NCI-H187 (cell line): ENCODE measurements at places on chromosomes 13 and 19.

GRCh38 chr13:23411706-23412105 lies 21.8 kb downstream of the SACS start:
- peak; percentile 46 for DNase-seq

- DNase-seq = no peak
Observed at GRCh38 chr19:10518444-10519361, 1.5 kb upstream of the S1PR5 start.

GRCh38 chr13:79631051-79631659 lies 150.2 kb downstream of the NDFIP2 start:
- DNase-seq = no peak

DNA sequence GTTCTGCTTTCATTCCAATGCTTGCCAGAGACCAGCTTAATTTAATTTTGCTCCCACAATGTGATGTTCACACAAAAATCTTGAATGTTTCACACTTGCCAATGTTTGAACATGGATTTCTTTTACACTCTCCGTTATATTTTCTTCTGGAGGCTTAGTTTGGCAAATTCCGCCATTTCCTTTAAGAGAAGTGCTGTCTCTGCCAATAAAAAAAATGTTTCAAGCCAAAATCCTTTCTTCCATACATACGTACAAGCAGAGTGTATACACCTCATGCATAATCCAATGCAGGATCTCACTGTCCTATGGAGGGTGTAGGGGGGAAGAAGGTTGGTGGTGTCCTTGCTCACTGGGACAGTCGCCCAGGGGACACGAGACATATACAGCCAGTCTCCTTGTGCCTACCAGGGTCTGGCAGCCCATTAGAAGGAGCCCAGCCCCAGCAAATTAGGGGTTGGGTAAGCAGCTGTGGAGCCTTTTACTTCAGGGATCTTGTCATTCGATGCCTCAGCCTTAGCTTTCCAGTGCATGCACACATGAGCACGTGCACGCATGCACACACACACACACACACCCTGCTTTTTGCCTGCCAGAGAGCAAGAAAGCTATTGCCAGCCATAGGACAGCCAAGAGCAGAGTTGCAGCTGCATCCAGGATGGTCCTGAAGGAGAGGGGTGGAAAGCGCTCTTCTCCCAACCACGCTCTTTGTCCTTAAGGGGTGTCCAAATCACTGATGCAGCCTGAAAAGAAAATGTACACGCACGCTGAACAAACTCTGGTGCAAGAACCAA lies 208.3 kb downstream of the FOXO1 start:
- no peak for DNase-seq

- DNase-seq = no peak
Observed at GRCh38 chr13:94031609-94032008, 447.9 kb downstream of the DCT start.

DNA sequence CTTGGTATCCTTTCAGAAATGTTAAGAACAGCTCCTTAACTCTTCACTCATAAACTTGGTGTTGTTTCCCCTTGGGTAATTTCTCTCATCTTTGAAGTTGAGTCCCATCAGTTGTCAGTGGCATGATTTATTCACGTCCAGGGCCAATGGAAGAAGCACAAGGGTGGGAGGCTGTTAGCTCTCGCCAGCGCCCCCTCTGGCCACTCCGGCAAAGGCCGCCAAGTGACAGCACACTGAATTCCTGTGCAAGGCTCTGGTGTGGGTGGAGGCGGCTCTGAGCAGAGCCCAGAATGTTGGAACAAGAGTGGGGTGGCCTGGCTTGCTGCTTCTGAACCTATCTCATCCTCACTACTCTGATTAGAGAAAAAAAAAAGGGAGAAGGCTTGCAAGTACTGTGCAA lies 13.1 kb upstream of the MEDAG start:
- DNase-seq = no peak

DNA sequence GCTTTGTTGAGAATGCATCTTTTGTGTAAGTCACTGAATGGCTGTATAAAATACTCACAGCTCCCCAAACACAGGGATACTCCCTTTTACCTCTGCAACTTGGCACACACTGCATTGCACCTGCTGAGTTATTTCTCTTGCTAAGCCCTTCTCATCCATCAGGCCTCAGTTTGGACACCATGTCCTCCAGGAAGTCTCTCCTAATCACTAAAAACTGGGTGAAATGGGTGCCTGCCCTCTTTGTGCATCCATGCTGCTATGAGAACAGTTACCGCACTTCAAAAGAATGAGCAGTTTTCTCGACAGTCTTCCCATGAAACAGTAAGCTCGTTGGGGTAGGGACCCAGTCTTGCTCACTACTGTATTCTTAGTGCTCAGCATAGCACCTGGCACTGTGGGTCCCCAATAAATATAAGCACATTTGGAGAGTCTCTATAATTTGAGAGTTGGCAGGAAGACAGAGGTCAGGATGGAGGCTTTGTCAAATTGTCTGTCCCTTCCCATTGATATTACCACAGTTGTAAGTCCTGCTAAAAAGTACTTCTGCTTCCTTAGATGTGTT lies 4.6 kb upstream of the SLC25A30 start:
- no peak for DNase-seq

- DNase-seq = no peak
Observed at GRCh38 chr13:40656358-40656757, 10.1 kb downstream of the FOXO1 start.

DNA sequence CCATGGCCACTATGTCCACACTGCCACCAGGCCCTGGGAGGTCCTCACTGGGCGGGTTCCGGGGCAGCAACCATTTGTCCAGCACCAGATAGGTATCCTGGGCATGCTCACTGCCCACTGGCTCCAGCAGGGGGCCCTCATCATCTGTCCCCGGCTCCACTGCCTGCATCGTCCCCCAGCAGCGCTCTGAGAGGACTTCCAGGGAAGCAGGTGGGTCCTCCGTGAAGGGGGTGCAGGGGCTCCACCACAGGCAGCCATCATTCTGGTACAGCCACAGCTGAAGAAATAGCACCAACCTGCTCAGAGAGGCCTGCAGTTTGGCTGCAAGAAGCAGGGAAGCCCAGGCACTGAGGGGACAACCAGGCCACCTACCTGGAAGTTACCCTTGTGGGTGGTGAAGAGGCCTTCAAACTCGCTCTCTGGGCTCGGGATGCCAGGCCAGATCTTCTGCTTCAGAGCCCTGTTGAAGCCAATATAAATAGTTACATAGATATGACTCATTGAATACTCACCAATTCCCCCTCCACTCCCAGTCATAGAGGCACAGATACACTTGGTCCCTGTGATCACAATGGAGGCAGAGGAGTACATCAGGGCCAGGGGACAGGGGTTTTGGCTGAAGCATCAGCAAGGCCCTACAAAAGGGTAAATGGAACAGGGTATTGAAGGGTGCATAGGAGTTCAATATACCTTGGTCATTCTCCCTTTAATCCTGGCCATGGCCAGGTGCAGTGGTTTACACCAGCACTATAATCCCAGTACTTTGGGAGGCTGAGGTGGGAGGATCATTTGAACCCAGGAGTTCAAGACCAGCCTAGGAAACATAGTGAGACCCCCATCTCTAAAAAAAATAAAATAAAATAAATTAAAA lies 4.1 kb downstream of the SWSAP1 start:
- DNase-seq = no peak

GRCh38 chr13:42750794-42751193 lies 30.6 kb upstream of the FAM216B start:
- no peak for DNase-seq

DNA sequence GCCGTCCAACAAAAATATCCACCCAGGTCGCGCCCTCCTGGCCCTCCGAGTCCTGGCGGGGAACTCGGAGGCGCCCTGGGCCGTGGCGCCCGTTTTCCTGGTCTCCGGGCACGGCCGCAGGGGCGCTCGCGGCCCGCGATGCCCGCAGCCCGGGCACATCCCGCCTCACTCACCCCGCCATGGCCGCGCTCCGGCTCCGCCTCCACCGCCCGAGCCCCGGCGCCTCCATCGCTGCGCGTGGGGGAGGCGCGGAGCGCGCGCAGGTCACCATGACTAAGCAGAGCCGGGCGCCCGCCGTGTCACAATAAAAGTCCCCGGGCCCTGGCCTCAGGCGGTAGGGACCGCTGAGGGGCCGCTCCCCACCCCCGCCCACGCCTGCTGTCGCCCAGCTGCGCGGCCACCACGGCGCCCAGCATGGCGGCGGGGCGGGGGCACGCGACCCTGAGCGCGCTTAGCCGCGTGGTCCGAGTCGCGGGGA lies 593 bp downstream of the KEAP1 start:
- DNase-seq = peak; percentile 73

DNA sequence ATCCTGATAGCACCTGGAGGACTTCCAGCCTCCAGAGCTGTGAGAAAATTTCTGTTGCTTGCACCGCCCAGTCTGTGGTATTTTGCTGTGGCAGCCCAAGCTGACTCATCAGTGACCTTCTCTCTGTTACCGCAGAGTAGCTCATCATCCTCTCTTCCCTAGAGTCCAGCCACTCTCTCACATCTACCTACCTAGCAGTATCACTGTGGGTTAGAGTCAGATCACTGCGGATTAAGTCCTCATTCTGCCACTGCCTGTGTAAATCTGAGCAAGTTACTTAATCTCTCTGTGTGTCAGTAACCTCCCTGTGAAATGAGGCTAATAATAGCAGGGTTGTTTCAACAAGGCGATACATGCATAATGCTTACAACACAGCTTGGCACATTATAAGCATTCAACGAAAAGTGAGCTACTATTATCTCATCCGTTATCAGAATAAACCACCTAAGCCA lies 40.3 kb upstream of the USPL1 start:
- no peak for DNase-seq

DNA sequence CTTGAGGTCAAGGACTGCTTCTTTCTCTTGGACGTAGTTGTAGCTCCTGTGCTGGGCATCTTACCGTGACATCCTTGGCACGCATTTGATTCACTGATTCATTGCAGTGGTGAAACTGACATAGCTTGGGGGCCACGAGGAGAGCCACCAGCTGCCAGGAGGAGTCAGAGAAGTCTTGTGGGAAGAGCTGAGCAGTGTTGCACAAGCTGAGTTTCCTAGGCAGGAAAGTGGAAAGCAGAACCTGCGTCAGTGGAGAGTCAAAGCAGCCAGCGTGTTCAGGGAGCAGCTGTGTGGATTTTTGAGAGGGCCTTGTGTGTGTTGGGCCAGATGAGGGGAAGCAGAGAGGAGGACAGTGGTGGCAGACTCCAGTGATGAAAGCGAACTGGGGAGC lies 5.3 kb upstream of the GPR183 start:
- no peak for DNase-seq

GRCh38 chr19:49746206-49746958 lies 16.7 kb downstream of the TSKS start:
- DNase-seq = no peak

- no peak for DNase-seq
Observed at GRCh38 chr19:46116121-46116520, 8.4 kb downstream of the IGFL3 start.

GRCh38 chr19:30255791-30256495 lies 116.2 kb upstream of the ZNF536 start:
- no peak for DNase-seq

- DNase-seq = no peak
Observed at GRCh38 chr19:57233207-57233606, 2.4 kb downstream of the AURKC start.

DNA sequence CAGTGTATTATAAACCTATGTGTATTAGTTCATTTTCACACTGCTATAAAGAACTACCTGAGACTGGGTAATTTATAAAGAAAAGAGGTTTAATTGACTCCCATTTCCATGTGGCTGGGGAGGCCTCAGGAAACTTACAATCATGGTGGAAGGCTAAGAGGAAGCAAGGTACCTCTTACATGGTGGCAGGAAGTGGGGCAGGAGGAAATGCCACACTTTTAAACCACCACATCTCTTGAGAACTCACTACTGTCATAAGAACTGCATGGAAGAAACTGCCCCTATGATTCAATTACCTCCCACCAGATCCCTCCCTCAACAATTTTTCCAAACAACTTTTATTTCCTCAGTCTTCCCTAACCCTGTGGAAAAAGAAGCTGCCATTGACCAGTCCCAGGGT lies 14.5 kb upstream of the TPP2 start:
- no peak for DNase-seq

DNA sequence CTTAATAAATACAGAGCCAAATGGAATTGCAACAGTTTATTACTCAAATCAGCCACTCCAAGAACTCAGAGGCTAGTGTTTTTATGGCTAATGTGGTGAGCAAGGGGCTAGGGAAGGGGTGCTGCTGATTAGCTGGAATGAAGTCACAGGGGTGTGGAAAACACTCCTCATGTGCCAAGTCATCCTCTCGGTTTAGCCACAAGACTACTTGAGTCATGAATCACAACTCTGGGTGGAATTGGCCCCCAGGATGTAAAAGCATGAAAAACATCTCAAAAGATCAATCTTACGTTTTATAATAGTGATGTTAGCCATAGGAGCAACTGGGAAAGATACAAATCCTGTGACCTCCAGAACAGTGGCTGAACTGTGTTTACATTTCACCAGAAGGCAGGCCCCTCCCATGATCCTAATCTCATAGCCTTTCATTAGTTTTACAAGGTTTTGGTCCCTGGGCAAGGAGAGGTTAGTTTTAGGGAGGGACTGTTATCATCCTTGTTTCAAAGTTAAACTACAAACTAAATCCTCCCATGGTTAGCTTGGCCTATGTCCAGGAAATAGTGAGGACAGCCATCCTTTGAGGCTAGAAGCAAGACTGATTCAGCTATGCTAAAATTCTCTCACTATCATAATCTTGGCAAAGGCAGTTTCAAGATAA lies 2020.1 kb upstream of the PCDH20 start:
- DNase-seq = no peak

DNA sequence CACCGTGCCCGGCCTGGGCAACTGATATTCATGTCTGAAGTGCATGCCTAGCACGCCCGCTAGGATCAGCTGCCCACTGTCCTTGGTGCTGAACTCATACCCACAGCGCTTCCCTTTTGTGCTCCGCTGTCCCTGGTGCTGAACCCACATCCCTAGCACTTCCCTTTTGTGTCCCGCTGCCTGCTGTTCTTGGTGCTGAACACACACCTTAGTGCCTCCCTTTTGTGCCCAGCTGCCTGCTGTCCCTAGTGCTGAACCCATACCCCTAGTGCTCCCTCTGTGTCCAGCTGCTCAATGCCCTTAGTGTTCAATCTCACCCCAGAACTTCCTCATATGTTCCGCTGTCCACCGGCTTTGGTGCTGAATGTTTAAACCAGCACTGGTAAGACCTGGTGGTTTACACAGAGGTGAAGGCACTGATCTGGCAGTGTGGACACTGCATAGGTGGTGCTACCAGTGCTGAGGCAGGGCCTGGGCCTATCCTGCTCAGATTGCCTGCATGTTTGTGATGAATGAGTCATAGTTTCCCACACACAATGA lies 26.3 kb upstream of the SIGLEC11 start:
- no peak for DNase-seq

GRCh38 chr19:17529239-17530158 lies 18.1 kb downstream of the PGLS start:
- DNase-seq = no peak

- no peak for DNase-seq
Observed at GRCh38 chr13:32650705-32651311, 64.6 kb downstream of the PDS5B start.

GRCh38 chr13:84867246-84867645 lies 932.0 kb downstream of the SLITRK6 start:
- DNase-seq = no peak

DNA sequence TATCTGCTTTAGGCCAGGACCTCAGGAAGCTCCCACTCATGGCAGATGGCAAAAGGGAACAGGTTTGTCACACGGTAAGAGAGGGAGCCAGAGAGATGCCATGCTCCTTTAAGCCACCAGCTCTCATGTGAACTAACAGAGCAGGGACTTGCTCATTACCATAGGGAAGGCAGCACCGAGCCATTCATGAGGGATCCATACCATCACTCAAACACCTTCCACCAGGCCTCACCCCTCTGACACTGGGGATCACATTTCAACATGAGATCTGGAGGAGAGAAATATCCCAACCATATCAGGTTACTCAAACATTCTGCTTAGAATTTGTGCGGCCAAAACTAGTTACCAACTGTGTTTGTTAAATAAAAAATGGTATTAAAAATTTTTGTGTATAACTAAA lies 427.0 kb downstream of the UQCRFS1 start:
- DNase-seq = no peak
